HEK293T (cell line): ENCODE measurements at places on chromosomes 7 and 10.

GRCh38 chr7:121576148-121576917 lies 180.2 kb upstream of the FAM3C start:
- DNase-seq, result no peak

DNA sequence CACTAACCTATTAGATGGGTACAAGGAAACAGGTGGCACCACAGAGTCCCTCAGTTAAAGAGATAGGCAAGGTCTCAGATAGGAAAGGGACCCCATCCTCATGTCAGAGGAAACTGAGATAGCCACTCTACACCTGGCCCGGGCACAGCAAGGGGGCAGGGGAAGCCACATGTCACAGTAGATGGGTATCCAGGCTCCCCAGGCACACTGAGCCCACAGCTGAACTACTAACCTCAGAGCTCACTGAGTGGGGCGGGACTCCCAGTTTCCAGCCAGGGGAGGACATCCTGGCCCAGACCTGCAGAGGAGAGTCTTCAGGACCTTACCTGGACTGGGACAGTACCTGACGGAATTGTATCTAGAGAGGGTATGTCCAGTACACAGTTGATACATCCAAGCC lies 3.7 kb upstream of the CDHR1 start:
- DNase-seq, result no peak

- DNase-seq, result no peak
These were observed 218.5 kb downstream of the TCF7L2 start for GRCh38 chr10:113168584-113168983.

- no peak for DNase-seq
These were observed 166.2 kb downstream of the RAPGEF5 start for GRCh38 chr7:22190736-22191135.
